Colonic mucosa (tissue), 4 donors: ENCODE measurements at places on chromosomes 3 and 15. TPM values are rescaled to one million over a fixed set of nuclear protein-coding genes. Genes with fewer than 3 reads are reported as not detected.

DNA sequence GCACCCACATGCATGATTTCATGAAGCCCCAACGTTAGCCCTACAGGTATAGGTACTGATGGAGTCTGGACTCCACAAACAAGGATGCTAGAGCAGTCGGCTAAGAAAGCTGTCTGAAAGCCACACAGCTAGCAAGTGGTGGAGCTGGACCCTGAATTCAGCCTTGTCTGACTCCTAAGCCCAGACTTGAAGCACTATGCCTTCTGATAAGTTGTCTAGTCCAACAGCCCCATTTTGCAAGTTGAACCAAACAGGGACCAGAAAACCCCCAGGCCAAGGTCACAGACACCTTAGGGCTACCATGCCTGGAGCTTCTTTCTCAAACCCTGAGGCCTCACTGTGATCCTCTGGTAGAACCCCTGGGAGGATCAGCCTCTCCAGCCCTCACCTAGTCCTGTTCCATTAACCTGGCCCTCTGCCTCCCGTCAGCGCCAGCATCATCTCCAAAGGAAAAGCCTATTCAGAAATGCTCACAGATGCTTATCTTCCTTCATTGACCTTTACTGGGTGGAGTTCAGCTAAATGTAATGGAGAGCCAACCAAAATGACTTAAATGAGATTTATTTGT, 1.7 kb upstream of the SLCO2A1 start:
- H3K36me3 ChIP-seq: no peaks in the 10 kb centered on the region
- no peak overlapping the region for H3K4me3 ChIP-seq
- H3K27me3 ChIP-seq: peaks cover 22% of the 10 kb centered on the region
- no peaks in the 10 kb centered on the region for H3K4me1 ChIP-seq
- no peak overlapping the region for H3K27ac ChIP-seq
- peak; percentile 15 for DNase-seq

DNA sequence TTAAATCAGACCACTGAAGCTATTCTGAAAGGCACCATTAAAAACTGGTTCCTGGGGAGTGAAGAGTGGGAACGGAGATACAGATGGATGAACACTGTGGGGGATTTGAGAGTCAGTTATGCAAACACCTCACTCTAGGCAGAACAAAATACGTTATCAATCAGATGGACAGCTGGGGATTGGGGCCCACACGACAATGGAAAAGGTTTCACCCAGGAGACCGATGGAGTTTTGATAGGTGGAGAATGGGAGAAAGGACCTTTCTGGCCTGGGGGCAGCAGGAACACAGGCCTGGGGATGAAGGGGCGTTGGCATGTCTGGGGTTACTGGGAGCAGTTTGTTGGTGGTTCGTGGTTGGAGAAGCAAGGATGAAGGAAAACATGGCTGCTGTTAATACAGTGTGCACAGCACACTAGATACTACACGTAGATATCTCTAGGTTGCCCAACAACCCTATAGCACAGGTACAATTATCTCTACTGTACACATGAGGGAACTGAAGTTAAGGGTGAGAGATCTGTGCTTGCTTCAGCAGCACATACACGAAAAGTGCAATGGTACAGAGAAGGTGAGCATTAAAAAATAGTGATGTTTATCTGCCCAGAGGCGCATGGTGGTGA, 16.5 kb downstream of the ST6GAL1 start:
- no peaks in the 10 kb centered on the region for H3K36me3 ChIP-seq
- no peak overlapping the region for H3K4me3 ChIP-seq
- DNase-seq: no peak
- H3K4me1 ChIP-seq: no peaks in the 10 kb centered on the region

DNA sequence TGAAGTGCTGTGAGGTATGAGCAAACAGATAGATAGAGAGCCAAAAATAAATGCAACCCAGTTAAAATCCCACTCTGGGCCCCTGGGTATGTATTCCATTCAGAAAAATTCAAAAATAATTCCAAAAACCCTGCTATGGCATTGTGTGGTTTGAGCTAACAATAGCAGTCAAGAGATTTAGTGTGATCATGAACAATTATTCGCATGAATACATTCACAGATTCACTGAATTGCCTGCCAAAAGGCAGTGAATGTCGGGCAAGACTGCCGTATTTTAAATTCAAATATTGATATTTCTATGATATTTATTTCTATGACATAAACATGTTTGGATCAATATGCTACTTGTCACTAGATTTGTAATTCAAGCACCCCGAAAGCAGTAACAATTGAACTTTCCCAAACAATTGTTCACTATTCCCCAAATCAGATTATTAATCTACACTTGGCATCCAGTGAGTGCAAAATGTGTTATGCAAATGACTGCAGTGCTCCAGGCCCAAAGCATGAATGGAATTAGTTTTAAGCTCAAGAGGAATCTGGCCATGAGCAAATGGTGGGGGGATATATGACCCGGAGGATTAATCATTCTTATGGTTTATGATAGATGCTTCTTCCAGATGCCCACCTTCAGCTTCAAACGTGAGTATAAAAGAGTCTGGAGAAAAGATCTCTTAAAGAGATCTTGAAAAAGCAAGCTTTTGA, 417.0 kb upstream of the MEIS2 start:
- no peak for DNase-seq
- H3K27me3 ChIP-seq: no peaks in the 10 kb centered on the region
- no peak overlapping the region for H3K4me3 ChIP-seq
- H3K36me3 ChIP-seq: no peaks in the 10 kb centered on the region
- no peaks in the 10 kb centered on the region for H3K4me1 ChIP-seq

- no peak overlapping the region for H3K27ac ChIP-seq
- H3K36me3 ChIP-seq: no peaks in the 10 kb centered on the region
- H3K27me3 ChIP-seq: no peaks in the 10 kb centered on the region
These were observed 502.2 kb downstream of the PDCD6IP start for GRCh38 chr3:34300621-34301020.

DNA sequence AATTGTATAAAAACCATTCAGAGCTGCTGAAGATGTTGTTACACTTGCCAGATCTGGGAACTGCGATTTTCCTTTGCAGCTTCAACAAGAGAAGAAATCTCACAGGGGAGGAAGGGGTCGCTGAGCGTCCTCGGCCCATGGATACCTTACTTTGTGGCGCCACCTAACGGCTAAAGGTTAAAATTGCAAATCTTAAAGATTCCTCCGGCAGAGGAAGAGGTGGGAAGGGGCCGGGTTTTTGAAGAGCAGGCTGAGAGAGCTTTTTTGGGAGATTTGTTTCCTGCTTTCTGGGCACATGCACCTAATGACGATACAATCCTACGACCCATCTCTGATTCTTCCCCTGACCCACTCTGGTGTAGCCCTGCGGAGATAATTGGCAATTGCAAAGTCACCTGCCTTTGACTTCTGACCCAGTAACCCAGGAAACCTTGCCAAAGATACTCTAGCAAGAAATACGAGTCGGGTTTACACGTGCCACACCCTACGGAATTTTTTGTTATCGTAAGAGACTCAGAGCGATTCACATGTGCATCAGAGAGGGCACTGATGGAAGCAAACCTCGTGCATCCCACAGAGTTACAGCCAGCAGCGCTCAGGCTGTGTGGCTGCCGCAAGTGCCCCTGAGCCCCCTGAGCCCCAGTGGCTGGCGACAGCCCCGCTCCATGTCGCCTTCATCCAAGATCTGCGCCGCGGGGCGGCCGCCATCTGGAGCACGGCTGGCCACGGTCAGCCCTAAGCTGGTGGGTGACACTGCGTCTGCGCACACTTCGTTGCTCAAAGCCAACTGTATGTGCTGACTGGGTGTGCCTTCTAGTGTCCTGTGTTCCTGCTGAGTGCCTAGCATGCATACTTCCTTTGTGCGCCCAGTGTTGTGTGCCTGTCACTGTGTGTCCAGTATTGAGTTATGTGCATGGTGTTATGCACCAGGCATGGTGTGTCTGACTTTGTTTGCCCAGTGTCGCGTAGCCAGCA, 55.2 kb upstream of the CHRNA7 start:
- no peak overlapping the region for H3K27ac ChIP-seq
- DNase-seq: peak; percentile 60
- H3K4me1 ChIP-seq: peaks cover 3% of the 10 kb centered on the region
- peak overlapping the region; percentile 35 for H3K4me3 ChIP-seq

GRCh38 chr15:38150148-38150547, 102.5 kb upstream of the SPRED1 start:
- no peak for DNase-seq
- no peaks in the 10 kb centered on the region for H3K36me3 ChIP-seq
- no peaks in the 10 kb centered on the region for H3K27me3 ChIP-seq
- H3K4me1 ChIP-seq: no peaks in the 10 kb centered on the region
- H3K27ac ChIP-seq: no peak overlapping the region

- H3K4me3 ChIP-seq: no peak overlapping the region
- H3K27ac ChIP-seq: no peak overlapping the region
- no peak for DNase-seq
- H3K36me3 ChIP-seq: no peaks in the 10 kb centered on the region
- peaks cover 1% of the 10 kb centered on the region for H3K4me1 ChIP-seq
- no peaks in the 10 kb centered on the region for H3K27me3 ChIP-seq
These were observed 6.4 kb downstream of the MAPKBP1 start for GRCh38 chr15:41780727-41781126.

TKT gene
- total RNA-seq: 315 TPM

MKRN2OS gene
- total RNA-seq: 6.5 TPM

APBA2 gene
- 0.77 TPM for total RNA-seq

SOX14 gene
- total RNA-seq: not detected
